ENCODE measurements at places on chromosomes 7 and 10. TPM values are rescaled to one million over a fixed set of nuclear protein-coding genes. Genes with fewer than 3 reads are reported as not detected.
A peak's percentile ranks its signal among the peaks of the same experiment; 100 is the strongest.

The ADRA2A gene
- not detected for total RNA-seq

The EPO gene
- not detected for total RNA-seq

DNA sequence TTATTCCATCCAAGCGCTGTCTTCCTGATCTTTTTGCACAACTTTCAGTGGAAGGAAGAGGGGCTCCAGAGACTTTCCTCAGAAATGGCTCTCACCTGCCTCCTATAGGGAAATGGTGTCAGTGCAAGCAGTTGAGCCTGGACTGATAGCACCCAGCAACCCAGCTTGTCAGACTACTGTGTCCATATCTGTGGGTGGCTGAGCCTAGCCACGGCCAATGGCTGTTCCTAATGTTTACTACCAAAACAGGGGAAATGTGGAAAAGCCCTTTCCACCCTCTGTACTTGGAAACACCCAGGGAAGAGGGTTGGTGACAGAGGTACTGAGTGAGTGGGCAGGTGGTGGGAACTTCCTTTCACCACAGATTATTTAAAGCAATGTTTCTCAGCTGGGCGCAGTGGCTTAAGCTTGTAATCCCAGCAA, 4.3 kb upstream of the YKT6 start:
- DNase-seq = peak; percentile 54

The MRLN gene
- not detected for total RNA-seq

The COL1A2 gene
- 1,211 TPM for total RNA-seq

GRCh38 chr7:135886345-135887132, 90.6 kb downstream of the MTPN start:
- no peak for DNase-seq

GRCh38 chr10:45450866-45451265, 76.8 kb downstream of the ALOX5 start:
- no peak for DNase-seq

DNA sequence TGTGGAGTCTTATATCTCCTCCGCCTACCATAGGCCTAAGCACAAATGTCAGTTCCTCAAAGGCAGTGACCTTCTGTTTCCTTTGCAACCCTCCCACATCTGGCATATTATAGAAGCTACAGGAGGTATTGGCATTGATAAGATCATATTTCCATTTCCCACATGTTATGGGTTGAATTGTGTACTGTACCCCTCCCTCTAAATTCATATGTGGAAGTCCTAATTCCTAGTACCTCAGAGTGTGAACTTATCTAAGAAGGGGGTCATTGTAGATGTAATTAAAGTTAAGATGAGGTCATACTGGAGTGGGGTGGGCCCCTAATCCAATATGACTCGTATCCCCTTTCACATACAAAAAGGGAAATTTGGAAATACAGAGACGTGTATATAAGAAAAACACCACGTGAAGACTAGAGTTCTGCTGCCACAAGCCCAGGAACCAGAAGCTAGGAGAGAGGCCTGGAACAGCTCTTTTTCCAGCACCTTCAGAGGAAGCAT, 6.1 kb upstream of the LAMB4 start:
- DNase-seq = no peak

- DNase-seq = peak; percentile 46
These were observed 497.5 kb downstream of the PHTF2 start for GRCh38 chr7:78296046-78296597.

The DDC gene
- total RNA-seq = not detected

GRCh38 chr7:140601566-140602174, 38.9 kb downstream of the DENND2A start:
- DNase-seq = no peak

GRCh38 chr10:124385627-124386185, 33.0 kb downstream of the OAT start:
- no peak for DNase-seq

DNA sequence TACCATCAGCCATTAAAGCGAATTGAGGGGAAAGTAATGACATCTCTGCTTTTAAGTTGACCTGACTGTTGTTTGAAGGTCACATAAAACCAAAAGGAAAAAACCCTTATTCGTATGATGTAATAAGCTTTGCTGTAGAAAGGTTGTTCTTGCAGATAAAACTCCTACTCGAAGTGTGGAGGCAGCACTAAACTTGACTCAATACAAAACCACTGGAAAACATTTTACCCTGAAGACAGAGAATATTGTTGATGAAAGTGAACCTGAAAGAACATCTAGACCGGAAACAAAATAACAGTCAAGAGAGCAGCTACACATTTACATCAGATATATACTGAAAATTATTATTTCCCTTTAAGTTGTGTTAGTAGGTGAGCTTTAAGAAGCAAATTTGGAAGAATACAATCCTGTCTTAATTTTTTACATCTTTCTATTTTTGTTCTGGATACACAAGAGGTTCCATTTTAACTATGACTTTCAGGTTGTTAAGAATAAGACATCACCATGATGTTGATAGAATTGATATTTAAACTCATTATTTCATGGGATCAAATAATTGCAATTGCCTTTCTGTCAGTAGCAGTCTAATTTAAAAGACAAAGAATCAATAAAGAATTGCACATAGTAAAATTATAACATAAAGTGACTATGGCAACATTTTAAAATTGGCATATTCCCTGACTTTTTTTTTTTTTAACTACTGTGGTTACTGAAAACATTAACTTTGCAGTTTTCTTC, 6.4 kb downstream of the ETV1 start:
- DNase-seq = no peak

- no peak for DNase-seq
These were observed 131.5 kb upstream of the JCAD start for GRCh38 chr10:30190577-30191552.

DNA sequence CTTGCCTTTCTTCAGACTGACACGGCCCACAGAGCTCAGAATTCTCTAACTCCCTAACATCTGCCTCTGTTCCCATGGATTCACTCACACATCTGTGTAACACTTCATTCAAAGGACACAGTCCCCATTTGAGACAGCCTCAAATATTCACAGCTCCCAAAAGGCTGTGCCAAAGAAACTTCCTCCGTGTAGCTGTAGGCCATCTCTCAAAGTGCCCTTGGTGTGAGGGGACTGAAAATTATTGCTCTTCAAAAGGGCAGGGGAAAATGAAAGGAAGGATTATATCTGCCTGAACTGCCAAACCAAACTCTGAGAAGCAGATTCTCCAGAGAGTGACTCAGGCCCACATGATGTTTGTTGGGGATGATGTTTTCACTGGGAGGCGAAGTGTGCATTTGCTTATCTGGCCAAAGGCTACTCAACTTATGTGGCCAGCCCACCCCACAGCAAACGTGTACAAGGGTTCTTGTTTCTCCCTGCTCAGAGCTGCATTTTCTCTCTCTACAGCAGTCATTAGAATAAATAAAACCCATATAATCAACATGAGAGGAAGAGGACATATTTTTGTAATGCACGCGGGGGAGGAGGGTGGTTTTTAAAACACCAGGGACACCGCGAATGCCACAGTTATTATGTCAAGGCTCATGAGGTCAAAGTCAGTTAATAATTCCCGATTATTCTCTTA, 302.4 kb upstream of the NFE2L3 start:
- peak; percentile 91 for DNase-seq

- no peak for DNase-seq
These were observed 203.4 kb downstream of the RAPGEF5 start for GRCh38 chr7:22153432-22154142.

DNA sequence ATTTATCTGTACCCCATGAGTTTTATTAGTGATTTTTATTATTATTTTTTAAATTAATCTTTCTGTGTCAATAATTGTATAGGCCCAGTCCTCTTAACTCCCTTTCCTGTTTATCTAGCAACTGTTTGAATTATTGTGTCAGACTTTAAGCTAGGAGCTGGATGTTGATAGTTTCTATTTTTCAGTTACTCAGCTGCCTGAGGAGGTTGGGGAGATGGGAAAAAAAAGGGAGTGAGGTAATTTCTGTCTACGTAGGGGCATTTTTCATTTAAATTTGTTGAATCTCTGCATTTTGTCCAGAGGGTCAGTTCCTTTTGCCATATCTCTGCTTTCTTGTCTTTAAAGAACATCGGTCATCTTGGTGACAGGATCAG, 5.0 kb upstream of the ZNF518A start:
- peak; percentile 44 for DNase-seq

DNA sequence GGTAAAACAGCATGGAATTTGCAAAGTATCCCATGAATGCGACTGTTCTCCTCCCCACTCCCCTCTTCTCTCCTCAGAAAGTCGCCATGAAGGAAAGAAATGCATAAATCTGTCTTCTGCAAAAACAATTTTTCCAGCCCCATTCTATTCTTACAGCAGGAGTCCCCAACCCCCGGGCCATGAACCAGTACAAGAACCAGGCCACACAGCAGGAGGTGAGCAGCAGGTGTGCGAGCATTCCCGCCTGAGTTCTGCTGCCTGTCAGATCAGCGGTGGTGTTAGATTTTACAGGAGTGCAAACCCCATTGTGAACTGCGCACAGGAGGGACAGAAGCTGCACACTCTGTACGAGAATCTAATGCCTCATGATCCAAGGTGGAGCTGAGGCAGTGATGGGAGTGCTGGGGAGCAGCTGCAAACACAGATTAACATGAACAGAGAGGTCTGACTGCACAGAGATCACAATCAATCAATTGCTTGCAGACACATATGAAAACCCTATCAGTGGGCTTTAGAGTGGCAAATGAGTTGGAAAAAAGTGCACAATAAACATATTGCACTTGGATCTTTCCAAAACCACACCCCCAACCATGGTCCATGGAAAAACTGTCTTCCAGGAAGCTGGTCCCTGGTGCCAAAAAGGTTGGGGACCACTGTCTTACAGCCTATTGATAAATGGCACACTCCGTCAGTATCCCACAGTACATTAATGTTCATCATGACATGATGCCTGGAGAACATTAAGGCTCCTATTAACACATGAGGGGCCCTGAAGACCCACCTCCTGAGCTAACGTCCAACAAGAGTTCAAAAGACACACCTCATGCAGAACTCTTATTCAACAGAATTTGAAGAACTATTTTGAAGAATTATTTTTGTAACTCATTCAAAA, 205.0 kb downstream of the PTPRN2 start:
- no peak for DNase-seq

The FOXI2 gene
- total RNA-seq = not detected

The AFAP1L2 gene
- under 0.01 TPM for total RNA-seq

- no peak for DNase-seq
These were observed 293.7 kb downstream of the POU6F2 start for GRCh38 chr7:39271402-39271801.

- DNase-seq = peak; percentile 54
These were observed 63.7 kb downstream of the ARHGAP12 start for GRCh38 chr10:31864834-31865518.

GRCh38 chr10:116886772-116887171, 37.5 kb downstream of the ENO4 start:
- DNase-seq = no peak

DNA sequence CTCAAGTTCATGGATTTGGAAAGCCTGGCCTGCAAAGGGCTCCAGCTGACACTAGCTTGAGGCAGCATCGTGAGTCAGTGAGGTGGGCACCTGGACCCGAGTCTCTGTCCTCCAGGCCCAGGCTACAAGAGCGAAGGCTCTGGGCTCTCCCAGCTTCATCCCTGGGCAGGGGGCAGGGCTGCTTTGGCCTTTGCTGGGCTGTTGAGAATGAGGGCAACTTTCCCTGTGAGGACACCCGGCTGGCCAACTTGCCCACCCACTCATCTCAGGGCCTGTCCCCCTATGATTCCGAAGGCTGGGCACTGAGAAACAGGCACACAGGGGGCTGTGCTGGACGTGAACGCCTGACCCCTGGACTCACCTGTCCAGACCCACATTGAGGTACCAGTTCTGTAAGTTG, 24.4 kb downstream of the LDB3 start:
- no peak for DNase-seq

GRCh38 chr7:150446288-150446938, 4.0 kb upstream of the GIMAP8 start:
- no peak for DNase-seq

Data from IMR-90 (cell line).